H4 (cell line): ENCODE measurements at places on chromosomes 7 and 10.

- DNase-seq: no peak
These were observed 304.9 kb downstream of the ATRNL1 start for GRCh38 chr10:115398026-115398425.

DNA sequence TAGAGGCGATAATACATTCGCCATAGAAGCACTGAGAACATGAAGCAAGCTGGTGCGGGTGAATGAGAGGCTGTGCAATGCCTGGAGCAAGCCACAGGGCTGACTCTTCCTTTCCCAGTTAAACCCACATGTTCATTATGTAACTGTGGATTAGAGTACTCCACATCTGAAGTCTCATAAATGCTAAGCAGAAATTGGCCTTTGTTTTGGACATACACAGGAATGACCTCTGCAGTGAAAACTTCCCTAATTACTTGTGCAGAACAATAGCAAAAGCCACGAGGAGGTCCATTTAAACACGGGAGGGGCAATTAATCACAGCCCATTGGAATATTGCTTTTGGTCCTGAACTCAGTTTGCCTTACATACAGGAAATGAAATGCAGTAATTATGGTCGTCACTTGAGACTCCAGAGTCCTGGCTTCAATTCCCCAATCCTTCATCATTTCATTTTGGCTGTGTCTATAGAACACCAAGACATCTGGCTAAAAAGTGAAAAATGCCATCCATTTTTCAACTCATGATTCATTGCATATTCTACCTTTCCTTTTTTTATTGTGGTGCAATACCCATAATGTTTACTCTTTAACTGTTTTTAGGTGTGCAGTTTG lies 78.7 kb upstream of the CXCL12 start:
- DNase-seq: peak; percentile 33

DNA sequence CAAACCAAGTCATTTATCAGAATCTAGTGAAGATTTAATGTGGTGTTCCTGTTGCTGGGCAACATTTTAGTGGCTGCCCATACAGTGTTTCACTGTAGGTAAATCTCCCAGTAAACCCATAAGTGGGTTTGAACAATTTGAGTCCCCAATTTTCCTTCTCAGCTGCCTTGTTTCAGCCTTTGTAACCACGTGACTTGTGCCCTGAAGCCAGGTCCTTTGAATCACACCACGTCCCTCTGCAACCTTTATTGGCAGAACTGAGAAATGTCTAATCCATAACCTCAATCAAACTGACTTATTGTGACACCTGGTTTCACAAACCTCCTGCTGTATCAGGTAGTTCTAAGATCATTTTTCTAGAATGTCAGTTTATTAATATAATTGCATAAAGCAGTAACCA lies 30.1 kb downstream of the SND1 start:
- DNase-seq: no peak

DNA sequence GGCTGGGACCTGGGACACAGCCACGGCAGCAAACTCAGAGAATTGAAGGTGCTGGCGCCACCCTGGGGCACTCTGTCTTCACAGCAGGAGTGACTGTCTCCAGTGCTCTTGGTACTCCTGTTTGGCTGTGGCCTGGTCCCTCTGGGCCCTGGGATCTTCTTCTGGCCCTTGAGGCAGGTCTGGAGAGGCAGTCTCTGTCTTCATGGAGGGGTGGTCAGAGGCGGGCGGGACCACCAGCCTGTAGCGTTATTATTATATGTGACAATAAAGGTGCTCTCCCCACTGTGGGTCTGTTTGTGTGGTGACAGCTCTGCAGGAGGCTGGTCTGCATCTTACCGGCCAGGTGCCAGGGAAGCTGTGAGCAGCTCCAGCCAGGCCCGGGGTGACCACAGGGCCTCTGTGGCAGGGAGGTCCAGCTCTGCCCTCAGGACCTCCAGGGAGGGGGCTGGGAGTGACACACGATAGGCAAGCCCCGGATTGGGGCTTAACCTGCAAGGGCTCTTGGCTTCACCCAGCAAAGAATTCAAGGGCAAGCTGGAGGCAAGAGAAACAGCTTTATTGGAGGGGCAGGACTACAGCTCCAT lies 70.3 kb downstream of the MYL10 start:
- DNase-seq: no peak

DNA sequence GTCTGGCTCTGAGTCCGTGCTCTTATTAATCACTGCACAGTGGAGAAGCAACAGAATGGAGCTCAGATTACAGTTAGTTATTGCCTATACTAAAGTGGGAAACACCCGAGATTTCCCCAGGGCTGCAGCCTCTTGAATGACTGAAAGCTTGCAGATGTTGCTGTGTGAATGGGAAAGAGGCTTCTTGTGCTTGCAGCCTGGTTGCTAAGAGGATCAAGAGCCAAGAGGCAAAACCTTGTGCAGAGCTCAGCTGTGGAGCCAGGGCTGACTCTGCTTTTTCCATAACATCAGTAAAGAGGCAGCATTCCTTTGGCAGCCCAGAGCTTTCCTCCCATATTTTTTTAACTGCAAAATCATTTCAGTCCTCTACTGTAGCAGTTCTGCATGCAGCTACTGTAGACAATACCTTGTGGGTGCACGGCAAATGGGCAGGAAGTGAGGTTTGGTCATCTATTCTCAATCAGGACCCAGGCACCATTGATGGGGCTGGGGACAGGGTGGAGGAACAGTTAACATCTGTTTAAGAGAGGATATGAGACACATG lies 86.5 kb downstream of the RALA start:
- DNase-seq: no peak
